ENCODE measurements at places on chromosomes 2 and 18.

DNA sequence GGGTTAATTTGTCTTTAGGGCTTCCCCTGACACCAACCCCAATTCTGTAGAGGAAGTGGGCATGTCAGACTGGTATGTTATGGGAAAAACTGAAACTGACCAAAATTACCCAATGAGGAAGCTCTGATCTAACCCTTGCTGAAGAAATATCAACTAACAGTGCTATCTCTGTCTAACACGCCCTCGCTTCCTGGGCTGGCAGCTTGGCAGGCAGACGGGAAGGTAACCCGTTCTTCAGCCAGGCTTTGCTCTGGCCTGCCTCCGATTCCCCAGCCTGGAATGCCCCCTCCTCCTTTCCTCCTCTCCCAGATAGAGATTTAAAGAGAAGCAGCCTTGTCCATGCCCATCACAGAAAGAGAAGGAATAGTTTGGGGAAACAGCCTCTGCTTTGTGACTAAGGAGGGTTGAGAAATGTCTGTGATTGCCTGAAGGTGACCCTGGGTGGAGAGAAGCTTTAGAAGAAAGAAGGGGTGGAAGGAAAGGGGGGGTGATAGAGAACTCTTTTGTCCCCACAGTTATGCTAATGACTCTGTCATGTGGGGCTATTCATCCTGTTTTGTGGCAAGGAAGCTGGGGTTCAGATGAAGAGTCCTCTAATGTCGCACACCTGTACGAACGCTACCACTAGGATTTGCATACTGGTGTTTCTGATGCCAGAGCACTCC lies 15.4 kb downstream of the HK2 start:
- DNase-seq, result peak; percentile 56

GRCh38 chr18:770583-770961 lies 41.5 kb downstream of the YES1 start:
- no peak for DNase-seq

- peak; percentile 15 for DNase-seq
Measured at GRCh38 chr2:162063899-162064298, 10.1 kb downstream of the DPP4 start.

DNA sequence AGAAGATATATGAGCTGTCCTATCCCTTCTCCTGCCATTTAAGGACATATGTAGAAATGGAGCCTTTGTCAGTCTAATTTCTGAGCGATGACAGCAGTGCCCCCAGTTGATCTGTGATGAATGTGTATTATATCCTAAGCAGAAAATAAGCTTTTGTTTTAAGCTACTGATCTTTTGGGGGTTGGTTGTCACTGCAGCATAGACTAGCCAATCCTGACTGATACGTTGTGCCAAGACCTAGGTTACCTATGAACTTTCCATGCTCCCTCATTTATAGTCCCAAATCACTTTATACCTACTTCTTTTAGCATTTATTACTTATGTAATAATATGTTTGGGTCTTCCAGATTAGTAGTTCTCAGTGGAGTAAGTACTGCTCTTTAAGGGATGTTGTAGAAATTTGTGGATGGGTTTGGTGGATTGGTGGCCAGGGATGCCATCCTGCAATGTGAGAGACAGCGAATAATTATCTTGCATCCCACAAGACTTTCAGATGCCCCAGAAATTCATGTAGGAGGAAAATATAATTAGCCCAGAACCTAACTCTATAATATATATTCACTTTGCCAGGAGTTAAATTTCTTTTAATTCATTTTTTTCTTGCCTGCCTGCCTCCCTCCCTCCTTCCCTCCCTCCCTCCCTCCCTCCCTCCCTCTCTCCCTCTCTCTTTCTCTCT lies 11.8 kb downstream of the SMAD4 start:
- no peak for DNase-seq

GRCh38 chr2:153939124-153939796 lies 67.5 kb downstream of the GALNT13 start:
- no peak for DNase-seq

GRCh38 chr18:2112435-2113045 lies 458.8 kb downstream of the METTL4 start:
- DNase-seq, result no peak

GRCh38 chr2:106020821-106021661 lies 173.1 kb downstream of the UXS1 start:
- DNase-seq, result no peak

- DNase-seq, result no peak
Measured at GRCh38 chr2:180325416-180326120, 318.5 kb upstream of the CWC22 start.

GRCh38 chr2:46096260-46096659 lies 200.9 kb upstream of the EPAS1 start:
- DNase-seq, result no peak

DNA sequence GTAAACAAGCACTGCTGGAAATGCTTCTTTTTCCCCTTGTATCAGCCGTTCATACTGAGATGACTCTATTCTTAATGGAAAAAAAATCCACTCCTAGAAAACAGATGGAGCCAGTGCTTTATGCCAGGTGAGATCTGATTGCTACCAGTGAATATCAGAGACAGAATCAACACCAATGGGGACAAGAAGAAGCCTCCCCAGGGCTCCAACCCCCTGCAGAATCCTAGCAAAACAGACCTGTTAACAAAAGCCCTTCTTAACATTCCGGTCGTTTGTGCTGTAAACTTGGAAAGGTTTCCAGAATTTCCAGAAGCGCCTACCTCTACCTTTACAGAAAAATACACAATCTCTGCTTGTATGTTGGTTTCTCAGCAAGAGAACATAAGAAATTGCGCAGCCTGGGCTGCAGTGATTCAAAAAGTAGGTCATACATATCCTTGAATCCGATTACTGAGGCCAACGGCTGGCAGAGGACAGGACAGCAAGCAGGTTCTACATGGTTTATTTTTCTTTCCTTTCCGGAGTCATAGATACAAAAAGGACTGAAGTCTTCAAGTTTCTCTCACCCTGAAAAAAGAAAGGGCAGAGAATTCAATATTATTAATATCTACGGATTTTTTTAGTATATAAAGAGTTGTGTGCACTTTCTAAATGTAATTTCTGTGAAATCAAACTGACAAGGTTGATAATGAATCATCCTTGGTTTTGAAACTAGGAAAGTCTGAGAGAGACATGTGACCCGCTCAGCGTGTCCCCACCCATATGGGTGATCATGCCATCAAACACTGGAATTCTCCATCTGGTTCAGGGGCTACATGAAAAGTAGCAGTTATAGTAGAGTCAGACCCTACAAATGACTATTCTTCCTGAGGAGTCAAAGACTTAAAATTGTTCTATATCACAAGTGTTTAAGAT lies 266.7 kb upstream of the MGAT5 start:
- DNase-seq, result no peak

GRCh38 chr18:25305584-25305983 lies 46.4 kb downstream of the ZNF521 start:
- no peak for DNase-seq

DNA sequence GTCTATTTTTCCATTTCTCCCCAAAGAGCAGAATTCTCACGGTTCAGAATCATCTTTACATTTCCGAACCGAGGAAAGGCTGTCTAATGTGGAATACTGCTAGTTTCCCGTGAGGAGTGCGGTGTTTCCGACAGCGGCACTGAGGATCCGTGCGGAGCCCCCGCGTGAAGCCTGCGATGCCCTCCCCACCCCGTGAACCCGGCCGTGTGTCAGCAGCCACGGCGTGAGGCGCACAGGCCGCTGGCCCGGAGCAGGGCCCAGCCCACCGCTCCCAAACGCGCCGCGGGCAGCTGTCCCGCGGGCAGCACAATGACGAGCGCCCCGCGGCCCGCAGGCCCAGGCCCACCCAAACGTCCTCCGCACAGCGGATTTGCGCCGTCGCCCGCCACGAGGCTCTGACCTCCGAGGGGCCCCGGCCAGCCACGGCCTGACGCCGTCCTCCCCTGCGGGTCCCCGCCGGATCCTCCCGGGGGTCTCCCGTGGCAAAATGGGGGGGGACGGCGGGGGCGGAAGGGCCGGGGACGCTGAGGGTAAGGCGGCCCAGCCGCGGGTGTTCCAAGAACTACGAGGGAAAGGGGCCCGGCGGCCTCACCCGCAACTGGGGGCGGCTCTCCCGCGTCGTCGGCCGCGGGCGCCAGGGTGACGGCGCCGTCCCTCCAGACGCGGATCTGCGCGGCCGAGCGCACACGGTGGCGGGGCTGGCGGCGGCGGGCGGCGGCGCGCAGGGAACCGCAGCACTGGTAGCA lies 796 bp downstream of the SPIRE1 start:
- no peak for DNase-seq

DNA sequence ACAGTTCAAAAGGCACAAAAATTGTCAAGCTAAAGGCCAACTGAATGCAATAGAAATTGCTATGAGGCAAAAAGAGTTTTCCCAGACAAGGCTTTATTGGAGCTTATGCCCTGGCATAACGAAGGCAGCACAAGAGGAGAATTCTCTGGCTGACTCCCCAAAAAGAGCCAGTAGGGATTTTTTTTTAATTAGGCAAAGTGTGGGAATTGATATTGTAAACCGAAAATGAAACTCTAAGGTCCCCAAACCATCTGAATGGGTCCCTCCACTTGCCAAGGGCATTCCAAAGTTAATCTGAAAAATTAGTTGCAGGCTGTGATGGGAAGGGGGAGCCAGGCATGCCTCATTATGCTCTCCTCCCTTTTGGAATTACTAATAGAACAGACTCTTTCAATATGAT lies 118.9 kb downstream of the SPOPL start:
- no peak for DNase-seq

DNA sequence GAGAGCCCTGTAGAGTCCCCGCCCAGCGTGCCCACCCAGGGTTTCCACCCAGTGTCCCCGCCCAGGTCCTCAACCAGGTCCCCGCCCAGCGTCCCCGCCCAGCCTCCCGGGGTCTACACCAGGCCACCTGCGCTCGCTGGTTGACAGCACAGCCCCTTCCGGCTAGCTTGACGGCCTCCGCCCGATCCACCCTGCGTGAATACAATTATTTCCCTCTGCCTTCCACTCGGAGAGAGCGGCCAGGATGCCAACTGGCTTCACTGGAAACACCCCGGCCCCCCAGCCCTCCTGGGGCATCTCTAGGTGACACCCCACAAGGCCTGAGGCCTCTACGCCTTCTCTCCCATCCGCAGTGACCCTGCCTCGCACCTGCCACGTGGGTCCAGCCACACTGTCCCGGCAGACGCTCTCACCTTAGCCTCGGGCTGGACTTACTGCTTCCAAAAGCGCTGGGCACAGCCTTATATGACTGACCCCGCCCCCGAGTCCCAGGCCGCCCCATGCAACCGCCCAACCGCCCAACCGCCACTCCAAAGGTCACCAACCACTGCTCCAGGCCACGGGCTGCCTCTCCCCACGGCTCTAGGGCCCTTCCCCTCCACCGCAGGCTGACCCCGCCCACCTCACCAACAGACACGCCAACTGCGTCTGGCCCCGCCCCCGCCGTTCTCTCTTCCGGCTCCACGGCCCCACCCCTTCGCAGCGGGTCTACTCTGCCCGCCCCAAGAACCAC lies 188.1 kb downstream of the LAMA1 start:
- DNase-seq, result no peak

- no peak for DNase-seq
Measured at GRCh38 chr2:132788310-132788838, 118.4 kb upstream of the LYPD1 start.

DNA sequence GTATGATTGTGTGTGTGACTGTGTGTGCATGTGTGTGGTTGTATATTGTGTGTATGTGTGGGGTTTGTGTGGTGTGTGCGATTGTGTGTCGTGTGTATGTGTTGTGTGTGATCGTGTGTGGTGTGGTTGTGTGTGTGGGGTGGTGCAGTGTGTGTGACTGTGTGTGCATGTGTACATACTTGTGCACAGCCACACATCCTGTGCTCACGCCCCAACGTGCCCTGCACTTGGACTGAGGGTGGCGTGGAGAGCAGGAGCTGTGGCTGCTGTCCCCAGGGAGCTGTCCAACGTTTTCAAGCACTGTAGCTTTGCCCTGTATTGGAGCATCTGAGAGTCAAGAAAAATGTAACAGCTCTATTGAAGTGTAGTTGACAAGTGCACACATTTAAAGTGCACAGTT lies 243.2 kb upstream of the HDAC4 start:
- no peak for DNase-seq

- no peak for DNase-seq
Measured at GRCh38 chr2:108220191-108220590, 19.6 kb upstream of the SULT1C3 start.

GRCh38 chr2:128641421-128642080 lies 322.9 kb upstream of the HS6ST1 start:
- DNase-seq, result no peak

- DNase-seq, result no peak
Measured at GRCh38 chr18:59547581-59548182, 149.5 kb downstream of the CCBE1 start.

GRCh38 chr2:85457877-85458316 lies 39.4 kb downstream of the SH2D6 start:
- DNase-seq, result no peak

- no peak for DNase-seq
Measured at GRCh38 chr2:119429225-119429981, 2.3 kb upstream of the TMEM37 start.

GRCh38 chr2:224520064-224520463 lies 65.1 kb downstream of the CUL3 start:
- peak; percentile 41 for DNase-seq

DNA sequence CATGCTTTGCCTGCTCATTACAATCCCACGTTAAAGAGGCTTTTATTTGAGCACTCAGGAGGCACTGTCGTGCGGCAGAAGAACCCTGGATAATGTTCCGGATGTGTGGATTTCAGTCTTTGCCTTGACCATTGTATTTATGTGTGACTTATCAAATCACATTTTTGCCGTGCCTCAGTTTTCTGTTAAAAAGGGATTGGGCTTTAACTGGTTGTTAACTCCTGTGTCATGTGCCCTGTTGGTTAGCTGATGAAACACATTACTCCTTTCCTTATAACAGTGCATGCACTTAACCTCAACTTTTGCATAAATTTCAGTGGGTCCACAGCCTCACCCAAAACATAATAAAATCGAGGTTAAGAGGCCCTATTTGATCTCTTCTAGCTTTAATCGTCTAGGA lies 52.7 kb downstream of the NAB1 start:
- DNase-seq, result no peak

DNA sequence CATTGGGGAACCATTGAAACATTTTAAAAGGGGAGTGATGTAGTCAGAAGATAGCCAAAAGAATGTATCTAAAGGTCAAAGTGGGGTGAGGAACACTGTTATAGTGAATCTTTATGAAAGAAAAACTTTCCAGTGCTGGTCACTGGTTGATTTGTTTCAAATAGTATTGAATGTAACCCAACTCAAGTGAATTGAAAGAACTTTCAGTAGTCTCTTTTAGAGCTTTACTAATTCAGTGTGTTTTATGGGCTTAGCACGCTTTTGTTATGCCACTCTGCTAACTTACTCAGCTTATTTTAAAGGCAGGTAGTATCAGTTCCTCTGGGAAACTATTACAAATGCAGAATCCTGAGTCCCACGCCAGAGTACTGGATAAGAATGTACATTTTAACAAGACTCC lies 57.3 kb downstream of the GTF2A1L start:
- DNase-seq, result no peak
